NCI-H1436 (cell line): ENCODE measurements at places on chromosomes 7 and 10.

- no peak for DNase-seq
Measured at GRCh38 chr10:125006921-125007426, 65.1 kb downstream of the ZRANB1 start.

- DNase-seq: no peak
Measured at GRCh38 chr7:50221028-50221427, 83.5 kb upstream of the IKZF1 start.

- no peak for DNase-seq
Measured at GRCh38 chr7:64997927-64998391, 7.1 kb upstream of the ZNF117 start.

DNA sequence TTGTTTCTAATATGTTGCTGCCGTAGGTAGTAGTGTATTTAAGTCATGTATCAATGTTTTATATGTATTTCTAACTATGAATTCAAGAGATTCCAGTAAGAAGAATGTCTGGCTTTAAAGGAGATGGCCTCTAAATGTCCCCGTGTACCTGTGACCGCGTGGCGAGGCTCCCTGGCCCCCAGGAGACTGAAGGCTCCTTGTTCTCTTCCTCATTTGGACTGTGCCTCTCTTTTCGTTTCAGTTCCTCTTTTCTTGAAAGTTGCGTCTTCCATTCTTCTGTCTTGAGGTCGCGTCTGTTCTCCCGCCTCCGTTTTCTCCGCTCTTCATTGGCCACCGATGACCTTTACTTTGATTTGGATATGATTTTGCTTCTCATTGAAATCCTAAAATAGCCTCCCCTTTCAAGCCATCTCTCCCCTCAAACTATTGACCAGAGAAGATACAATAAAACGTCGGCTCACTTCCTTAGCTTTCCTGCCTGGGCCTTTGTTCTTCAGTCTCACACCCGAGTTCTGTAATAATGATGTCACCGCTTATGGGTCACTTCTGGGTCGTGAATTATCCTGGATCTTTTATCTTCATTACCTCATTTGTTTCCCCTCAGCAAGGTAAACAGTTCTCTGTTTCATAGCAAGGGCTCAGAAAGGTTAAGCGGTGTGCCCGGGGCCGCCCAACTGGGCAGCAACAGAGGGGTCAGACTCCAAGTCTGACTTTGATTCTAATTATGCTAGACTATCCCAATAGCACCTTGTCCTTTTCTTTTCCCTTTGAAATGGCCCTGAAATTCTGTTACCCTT is 28.7 kb downstream of the WIPI2 start:
- DNase-seq: no peak

DNA sequence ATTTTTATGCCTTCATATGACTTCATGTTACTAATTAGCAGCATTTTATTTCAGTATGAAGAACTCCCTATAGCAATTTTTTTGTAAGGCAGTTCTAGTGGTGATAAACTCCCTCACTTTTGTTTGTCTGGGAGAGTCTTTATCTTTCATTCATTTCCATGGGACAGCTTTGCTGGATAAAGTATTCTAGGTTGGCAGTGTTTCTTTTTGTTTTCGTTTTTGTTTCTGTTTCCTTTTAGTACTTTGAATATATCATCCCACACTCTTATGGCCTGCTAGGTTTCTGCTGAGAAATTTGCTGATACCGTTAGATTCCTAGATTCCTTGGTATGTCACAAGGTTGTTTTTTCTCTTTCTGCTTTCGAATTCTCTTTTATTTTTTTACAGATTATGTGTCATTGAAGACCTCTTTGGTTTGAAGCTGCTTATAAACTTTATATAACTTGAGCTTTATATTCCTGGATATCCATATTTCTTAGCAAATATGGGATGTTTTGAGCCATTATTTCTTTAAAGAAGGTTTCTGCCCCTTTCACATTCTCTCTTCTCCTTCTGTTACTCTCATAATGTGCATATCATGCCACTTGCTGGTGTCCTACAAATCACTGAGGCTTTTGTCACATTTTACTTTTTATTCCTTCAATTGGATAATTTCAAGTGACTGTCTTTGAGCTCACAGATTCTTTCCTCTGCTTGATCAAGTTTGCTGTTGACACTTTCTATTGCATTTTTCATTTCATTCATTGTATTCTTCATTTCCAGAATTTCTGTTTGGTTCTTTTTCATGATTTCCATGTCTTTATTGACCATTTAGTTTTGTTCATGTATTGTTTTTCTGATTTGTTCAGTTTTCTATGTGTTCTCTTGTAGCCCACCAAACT is 28.9 kb upstream of the AHR start:
- no peak for DNase-seq

DNA sequence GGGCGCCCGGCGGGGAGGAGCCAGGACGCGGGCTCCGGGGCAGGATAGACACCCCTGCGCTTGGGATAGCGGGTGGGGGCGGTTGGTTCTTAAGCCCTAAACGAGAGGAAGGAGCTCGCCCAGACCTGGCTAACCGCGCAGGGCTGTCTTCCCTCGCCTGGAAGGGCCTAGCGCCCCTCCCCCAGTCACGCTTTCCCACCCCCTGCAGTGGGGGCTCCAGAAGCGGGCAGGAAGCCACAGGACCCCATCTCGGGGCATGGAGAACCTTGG is 6.5 kb downstream of the SHH start:
- no peak for DNase-seq

- DNase-seq: no peak
Measured at GRCh38 chr10:106450966-106451365, 713.5 kb downstream of the SORCS1 start.

GRCh38 chr7:110569486-110570205 is 521.3 kb upstream of the LRRN3 start:
- DNase-seq: no peak

DNA sequence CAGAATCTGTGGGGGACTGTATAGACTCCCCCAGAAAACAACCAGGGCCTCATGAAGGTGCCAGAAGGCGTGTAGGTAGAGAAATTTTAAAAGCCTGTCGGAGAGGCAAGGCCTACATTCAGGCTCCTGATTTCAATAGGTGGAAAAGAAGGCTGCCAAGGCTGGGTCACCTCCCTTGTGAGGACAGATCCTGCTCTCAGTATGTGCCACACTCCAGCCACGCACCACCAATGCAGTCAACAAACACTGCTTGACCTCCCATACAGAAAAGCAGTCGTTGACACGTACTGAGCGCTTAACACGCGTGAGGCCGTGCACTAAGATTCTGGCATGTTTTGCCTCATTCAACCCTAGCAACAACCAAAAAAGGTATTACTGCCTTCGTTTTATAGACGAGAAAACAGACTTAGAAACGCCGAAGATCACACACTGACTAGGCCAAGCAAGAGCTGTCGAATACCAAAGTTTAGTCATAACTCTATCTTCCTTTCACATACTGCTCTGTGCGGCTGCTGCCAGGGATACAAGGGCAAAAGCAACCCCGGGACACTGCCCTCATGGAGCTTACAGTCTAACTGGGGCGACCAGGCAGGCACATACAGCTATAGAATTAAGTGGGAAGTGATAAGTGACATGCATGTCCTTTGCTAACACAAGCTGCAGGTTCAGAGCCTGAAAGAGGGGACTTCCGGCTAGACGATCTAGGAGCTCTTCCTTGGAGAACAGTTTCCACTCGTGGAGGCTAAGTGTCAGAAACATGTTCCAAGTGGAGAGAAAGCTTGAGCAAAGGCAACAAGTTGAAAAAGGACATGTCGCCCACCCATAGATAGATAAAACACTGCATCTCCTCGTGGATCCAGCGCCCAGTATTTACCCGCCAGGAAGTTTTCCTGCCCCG is 797 bp upstream of the NKX2-3 start:
- DNase-seq: no peak

- DNase-seq: no peak
Measured at GRCh38 chr7:158050441-158050977, 537.1 kb downstream of the PTPRN2 start.

- no peak for DNase-seq
Measured at GRCh38 chr7:139488810-139489209, 5.3 kb upstream of the KLRG2 start.

- DNase-seq: no peak
Measured at GRCh38 chr10:13597909-13598308, 11.1 kb downstream of the PRPF18 start.

GRCh38 chr10:128792426-128793140 is 666.4 kb upstream of the MKI67 start:
- no peak for DNase-seq

DNA sequence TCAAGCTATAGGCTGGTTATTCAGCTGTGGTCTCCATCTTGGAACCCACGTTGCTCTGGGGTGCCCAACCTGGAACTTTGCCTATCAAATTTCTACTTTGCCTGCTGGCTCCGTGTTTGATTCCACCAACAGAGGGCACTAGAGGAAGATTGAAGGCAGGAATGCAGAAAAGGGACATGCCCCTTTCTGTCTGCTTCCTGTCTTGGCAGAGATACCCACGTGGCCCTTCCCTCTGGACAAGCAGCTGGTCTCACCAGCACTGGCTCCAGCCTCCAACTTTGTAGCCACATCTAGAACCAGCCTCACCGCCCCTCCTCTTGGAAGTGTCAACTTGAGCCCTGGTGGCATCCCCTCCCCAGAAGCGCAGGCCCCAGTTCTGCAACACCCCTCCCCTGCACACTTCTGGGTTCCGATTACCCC is 52.1 kb upstream of the ZNF438 start:
- DNase-seq: peak; percentile 28

DNA sequence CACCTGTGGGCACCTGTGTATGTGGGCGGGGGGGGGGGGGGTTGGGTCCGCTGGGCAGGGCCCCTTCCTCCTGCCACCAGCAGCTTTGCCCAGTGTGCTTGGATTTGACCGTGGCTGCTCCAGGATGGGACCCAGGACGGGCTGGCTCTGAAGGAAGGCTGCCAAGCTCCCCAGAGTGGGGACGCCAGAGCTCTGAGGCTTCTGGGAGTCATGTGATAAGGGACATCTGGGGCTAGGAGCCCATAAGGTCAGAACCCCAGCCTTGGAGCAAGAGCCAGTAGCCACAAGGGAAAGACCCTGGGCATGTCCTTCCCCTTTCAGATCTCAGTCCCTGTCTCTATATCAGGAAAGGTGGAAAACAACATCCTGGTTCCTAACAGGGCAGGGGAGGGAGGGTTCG is 21.8 kb upstream of the AMZ1 start:
- no peak for DNase-seq

DNA sequence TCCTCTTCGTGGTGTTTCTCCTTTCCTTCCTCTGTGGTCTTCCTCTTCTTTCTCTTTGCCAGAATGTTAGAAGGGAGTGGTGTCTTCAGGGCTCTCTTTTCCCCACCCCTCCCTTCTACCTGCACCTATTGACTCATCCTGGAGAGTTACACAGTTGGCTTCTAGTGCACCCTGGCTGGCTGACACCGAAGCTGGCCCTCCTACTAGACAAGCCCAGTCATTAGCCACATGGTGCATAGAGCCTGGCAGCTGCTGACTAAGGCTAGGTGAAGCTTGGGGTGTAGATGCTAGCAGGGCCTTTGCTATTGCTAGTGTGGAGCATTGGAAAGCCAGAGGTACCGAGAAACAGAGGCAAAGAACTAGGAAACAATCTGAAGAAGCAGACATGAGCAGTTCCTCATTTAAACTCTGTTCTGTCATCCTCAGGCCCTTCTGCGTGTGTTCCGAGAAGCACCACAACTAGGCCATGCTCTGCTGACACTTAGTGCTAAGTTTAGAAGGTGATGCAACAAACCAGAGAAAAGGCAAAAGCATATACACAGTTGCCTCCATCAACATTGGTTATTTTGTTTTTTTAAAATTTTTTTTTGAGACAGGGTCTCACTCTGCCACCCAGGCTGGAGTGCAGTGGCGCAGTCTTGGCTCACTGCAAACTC is 213.9 kb downstream of the BAMBI start:
- no peak for DNase-seq

DNA sequence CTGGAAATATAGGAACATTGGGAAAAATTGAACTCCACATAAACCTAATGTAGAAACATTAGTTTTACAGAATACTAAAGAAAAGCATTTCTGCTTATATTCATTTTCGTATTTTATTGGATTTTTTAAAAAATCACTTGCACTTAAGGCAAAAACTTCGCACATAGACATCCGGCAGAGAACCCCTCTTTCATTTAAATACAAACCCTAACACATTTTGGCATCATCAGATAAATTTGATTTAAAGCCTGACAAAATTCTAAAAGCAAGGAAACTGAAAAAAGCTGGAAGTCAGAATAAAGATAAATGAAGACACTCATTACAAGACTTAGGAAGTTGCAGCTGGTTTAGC is 396 bp upstream of the EXOC4 start:
- no peak for DNase-seq

DNA sequence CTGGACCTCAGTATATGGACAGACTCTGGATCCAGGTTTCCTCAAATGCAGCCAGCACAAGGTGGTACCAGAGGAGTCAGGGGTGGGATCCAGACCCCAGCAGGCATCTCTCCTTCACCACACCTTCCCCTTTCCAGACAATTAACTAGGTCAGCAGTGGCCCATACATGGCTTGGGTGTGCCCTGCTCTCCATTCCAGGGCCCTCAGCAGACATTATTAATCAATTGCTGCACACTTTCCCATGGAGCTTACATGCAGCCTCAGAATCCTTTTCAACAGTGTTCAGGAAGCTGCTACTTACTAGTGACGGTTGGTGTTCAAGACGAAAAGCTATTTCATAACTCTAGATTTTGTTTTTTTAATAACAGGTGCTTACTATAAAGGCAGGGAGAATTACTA is 6.0 kb downstream of the COL13A1 start:
- no peak for DNase-seq

GRCh38 chr10:101848408-101848807 is 4.8 kb upstream of the KCNIP2 start:
- no peak for DNase-seq

- DNase-seq: no peak
Measured at GRCh38 chr7:17512181-17512675, 213.8 kb downstream of the AHR start.

- DNase-seq: no peak
Measured at GRCh38 chr10:29987471-29987870, 71.9 kb downstream of the JCAD start.

DNA sequence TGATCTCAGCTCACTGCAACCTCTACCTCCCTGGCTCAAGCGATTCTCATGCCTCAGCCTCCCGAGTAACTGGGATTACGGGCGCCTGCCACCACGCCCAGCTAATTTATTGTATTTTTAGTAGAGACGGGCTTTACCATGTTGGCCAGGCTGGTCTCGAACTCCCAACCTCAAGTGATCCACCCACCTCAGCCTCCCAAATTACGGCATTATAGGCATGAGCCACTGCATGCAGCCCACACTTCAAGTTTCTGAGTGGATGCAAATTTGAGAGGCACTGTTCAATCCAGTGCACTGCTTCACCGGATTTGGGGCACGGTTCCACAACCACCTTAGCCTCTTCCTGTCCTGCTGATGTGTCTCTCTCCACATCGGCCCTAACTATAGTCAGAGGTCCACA is 16.5 kb downstream of the CNPY1 start:
- no peak for DNase-seq

DNA sequence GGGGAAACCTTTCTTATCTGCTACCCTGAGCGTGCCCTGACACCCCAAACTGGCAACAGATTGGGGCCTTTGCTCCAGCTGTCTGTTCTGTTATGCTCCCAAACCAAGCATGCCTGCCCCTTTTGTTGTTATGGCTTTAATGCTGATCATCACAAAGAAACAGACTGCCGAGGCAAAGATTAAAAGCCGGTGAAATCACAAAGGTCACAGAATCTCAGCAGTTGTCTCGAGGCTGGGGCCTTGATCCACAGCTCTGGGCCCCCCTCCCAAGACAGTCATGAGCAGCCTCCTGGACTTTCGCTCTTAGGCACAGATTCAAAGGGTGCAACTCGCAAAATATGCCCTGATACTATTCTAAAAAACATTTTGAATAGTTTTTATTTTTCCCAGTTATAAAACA is 65.6 kb downstream of the STRA8 start:
- no peak for DNase-seq
